IPS-NIHi11 (cell line): ENCODE measurements at places on chromosomes 11 and 22.
A peak's percentile ranks its signal among the peaks of the same experiment; 100 is the strongest.

DNA sequence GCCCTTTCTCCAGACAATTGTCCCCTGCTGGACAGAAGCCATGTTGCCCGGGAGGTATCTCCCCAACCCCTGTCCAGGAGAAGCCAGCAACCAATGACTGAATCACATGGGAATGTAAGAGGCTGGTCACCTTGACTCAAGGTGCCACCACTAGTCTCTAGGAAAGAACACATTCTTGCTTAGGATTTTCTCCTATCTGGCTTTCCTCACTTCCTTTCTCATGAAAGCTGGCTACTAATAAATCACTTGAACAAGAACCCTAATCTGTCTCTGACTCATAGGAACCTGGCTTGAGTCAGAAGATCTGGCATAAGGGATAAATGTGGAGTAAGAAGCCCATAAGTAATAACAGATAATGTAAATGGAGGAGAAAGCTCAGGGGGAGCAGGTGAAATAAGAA lies 101.4 kb upstream of the C11orf87 start:
- DNase-seq, result no peak

DNA sequence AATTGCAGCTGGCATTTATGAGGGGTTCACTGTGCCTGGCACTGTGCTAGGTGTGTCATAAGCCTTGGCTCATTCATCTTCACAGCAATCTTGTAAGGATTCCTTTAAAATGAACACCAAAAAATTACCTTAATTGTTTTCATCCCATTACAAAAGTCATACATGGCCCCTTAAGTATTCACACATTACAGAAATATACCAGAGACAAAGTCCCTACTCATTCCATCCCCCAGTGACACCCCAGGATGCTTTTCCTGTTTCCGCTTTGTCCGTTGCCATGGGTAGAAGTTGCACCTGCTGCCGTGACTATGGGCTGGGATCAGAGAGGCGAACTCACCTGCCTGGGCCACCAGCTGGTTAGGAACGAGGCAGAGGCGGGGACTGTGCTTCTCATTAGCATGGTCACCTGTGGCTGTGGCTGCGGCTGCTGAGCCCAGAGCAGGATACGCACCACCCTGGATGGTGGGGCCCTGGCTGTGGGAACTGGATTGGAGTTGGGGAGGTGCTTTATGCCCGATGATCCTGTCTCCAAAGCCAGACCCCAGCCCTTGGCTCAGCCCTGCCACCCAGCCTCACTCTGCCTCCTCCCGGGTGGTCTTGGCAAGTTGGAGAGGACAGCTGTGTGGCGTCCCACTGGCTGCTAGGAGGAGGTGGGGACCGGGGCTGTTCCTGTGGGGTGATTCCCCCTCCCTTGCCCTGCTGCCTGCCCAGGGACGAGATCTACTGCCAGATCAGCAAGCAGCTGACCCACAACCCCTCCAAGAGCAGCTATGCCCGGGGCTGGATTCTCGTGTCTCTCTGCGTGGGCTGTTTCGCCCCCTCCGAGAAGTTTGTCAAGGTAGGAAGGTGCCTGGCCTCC lies 60.8 kb downstream of the MYO7A start:
- peak; percentile 51 for DNase-seq

- DNase-seq, result no peak
Observed at GRCh38 chr11:131388030-131388429, 17.6 kb downstream of the NTM start.

GRCh38 chr22:49406047-49406650 lies 421.5 kb downstream of the BRD1 start:
- DNase-seq, result no peak

- no peak for DNase-seq
Observed at GRCh38 chr11:5102246-5102645, 32.9 kb downstream of the OR52E1 start.

- no peak for DNase-seq
Observed at GRCh38 chr11:6664551-6664950, 8.9 kb upstream of the DCHS1 start.

GRCh38 chr11:7672276-7672959 lies 882 bp downstream of the CYB5R2 start:
- no peak for DNase-seq

DNA sequence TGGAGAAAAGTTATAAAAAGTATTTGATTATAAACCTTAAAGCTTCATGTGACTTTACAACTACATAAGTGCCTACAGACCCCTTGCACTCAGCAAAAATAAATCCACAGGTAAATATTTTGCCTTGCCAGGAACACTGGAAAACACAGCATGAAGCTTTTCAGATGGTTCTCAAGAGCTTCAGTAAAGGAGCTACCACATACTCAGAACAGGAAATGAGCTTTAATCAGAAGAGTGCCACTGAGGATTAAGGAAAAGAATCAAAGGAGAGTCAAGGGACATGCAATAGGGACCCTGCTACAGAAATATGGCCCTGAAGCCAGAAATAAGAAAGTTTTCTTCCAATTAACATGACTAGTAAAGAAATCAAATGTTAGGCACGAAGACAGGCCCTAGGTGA lies 1.2 kb downstream of the CASP1 start:
- no peak for DNase-seq

GRCh38 chr22:40844951-40845350 lies 11.5 kb downstream of the ST13 start:
- no peak for DNase-seq

DNA sequence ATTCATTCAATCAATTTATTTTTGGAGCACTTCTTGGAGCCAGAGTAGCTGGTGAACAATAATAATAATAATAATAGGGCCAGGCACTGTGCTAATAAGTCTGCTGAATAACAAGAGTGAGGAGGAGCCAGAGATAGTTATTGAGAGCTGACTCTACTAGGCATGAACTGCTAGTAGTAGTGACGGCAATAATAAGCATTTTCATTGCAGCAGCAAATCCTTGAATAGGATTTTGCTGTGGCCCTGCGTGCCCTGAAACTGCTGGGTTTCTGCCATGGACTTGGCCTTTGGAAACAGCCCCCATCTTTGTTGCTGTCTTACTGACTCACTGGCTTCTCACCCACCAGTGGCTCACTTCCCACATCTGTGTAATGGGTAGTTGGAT lies 545.9 kb downstream of the MIAT start:
- no peak for DNase-seq

DNA sequence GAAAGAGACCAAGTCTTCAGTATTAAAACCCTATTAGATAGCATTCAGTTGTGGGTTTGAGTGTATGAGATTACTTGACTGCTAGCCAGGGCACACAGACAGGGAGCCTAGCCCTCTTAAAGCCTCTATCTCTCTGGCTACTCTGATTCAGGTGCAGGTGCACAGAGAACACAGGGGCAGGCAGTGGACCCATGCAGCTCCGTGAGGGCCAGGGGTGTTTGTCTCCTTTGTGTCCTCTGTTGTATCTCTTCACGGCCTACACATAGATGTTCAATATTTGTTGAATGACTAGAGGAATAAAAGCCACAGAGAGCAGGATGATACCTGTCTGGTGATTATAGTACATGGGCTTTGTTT lies 21.5 kb upstream of the AIFM3 start:
- DNase-seq, result no peak

- DNase-seq, result no peak
Observed at GRCh38 chr22:47308886-47309285, 546.4 kb downstream of the TBC1D22A start.

DNA sequence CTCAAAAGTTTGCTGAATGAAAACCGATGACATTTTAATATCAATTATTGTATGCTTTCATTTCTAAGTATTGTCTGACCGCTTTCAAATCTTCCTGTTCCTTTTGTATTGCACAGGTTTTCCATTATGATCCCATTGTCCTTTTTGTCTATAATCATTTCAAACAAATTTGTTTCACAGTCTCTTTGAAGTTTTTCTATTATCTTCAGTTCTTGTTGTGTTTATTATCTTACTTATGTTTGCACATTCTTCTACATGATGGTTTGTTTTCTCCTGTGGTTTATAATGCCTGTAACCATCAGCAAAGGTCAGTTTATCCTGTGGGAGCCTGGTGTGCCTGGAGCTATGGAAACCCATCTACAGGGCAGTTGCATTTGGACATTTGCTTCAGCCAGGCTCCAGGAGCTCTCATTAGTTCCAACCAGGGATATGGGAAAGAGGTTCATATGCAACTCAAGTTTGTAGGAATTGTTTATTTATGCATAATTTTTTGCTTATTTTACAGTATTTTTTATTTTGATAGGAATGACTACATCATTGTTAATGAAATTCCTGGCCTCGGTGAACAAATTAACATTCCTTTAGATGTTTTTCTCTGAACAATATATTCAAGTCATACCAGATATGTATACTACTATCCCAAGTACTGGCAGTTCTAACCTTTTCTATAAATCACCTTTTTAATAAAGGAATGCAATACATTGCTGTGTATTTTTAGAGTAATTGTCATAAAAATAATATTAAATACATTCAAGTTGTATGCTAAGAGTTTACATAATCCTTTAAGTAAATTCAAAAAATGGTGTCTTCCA lies 179.2 kb downstream of the SBF2 start:
- no peak for DNase-seq

DNA sequence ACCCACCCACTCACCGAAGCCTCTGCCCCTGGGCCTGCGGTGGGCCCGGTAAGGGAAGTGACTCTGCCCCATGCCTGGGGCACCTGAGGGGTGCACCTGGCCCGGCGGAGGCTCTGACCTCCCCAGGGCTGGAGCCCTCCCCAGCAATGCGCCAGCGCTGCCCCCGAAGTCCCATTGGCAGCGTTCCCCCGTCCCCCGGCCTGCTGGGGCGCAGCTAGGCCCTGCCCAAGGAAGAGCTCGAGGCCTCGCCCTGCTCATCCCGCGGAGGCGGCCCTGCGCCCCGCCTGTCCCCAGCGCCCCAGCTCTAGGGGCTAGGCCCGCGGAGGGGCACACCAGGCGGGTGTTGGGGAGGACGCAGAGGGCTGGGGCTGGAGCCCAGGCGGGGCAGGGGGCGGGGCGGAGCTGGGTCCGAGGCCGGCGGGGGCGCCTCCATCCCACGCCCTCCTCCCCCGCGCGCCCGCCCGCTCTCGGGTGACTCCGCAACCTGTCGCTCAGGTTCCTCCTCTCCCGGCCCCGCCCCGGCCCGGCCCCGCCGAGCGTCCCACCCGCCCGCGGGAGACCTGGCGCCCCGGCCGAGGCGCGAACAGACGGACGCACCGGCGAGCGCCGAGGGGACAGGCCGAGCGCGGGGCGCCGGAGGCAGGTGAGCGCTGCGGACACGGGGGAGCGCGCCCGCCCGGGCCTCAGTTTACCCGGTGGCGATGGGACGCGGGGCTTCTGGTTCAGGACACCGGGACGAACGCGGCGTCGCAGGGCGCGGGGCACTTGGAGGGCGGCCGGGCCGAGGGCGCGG lies at the start of gene EPS8L2:
EPS8L2 (plus strand) TSS at position 586 of the 793 bp plus-strand sequence. CDS start 3,177 bp downstream, outside the sequence.
- DNase-seq, result peak; percentile 59

- peak; percentile 66 for DNase-seq
Observed at GRCh38 chr22:49026494-49027367, 800.9 kb downstream of the BRD1 start.

DNA sequence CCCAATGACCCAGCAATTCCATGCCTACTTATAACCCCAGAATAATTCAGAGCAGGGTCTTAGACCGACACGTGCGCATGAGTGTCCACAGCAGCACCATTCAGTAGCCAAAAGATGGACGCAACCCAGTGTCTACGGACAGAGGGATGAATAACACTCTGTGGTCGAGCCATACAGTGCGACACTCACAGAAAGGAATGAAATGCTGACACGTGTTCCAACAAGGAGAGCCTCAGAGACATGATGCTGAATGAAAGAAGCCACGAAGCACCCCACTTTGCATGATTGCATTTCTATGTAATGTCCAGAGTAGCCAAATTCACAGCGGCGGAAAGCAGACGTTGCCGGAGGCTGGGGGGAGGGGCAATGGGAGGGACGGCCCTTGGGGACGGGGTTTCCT lies 134.4 kb downstream of the CTTN start:
- no peak for DNase-seq

DNA sequence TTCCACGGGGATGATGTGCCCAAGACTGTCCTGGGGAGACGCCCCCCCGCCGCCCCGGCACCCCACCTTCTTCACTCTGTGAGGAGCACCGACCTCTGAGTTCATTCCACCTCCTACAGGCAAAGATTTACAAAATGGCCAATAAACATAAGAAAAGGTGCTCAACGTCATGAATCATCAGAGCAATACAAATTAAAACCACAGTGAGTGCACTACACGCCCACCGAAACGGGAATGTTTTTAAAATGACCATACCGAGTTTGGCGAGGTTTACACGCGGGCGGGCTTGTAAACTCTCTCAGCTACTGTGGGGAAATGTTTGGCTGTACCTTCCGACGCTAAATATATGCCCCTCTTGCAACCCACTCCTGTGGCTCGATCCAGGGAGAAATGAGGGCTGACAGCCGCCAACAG lies 7.9 kb downstream of the NPTXR start:
- no peak for DNase-seq

GRCh38 chr11:70018816-70019215 lies 59.3 kb upstream of the ANO1 start:
- DNase-seq, result no peak

- peak; percentile 47 for DNase-seq
Observed at GRCh38 chr11:83521647-83522596, 235.8 kb upstream of the CCDC90B start.

GRCh38 chr11:93984936-93985335 lies 36.2 kb upstream of the HEPHL1 start:
- DNase-seq, result no peak

GRCh38 chr11:95714843-95715776 lies 74.5 kb downstream of the FAM76B start:
- no peak for DNase-seq

DNA sequence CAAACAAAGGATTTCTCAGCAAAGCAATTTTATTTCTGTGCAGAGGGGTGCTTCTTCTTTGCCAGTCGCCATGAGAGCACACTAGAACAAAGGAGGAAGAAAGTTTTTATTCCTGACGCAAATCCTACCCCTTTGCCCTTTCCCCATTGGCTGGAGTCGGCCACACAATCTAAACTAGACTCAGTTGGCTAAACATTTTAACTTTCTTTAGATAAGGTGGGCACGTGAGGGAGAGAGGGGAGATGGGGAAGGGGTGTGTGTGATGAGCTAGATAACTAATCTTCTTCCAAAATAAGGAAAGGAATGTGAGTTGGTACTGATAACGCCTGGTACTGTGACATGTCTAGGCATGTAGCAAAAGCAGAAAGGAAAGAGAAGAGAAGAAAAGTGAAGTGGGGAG lies 626 bp downstream of the TRIM22 start:
- no peak for DNase-seq

GRCh38 chr11:119055901-119056300 lies 1.1 kb downstream of the HYOU1 start:
- peak; percentile 11 for DNase-seq

DNA sequence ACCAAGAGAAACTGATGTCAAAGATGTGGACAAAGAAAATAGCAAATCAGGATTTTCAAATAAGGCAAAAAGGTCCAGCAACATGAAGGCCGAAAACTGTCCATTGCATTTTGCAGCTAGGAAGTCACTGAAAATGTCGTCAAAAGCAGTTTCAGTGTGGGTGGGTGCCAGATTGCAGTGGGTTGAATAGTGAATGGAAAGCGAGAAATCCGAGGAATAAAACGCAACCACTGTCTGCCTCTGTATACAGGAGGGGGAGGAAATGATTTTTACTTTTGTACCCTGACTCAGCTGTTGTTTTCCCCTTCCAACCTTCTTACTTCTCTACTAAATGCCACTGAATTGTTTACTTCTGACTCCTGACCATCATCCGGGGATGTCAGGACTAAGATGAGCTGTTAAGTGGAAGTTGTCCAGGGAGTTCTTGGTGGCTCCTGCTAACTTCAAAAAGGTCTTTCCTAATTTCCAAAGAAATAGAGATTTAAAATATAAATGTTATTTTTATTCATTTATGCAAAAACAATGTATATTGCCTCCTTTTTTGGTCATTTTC lies 64.9 kb upstream of the BIRC3 start:
- DNase-seq, result no peak

GRCh38 chr11:46305295-46305694 lies 27.8 kb downstream of the CREB3L1 start:
- no peak for DNase-seq
